ENCODE measurements at places on chromosomes 4 and X. TPM values are rescaled to one million over a fixed set of nuclear protein-coding genes. Genes with fewer than 3 reads are reported as not detected.

The TRAM1L1 gene
- 14.4 TPM for polyA plus RNA-seq

The F9 gene
- polyA plus RNA-seq = 0.29 TPM

The LGI2 gene
- 5.2 TPM for polyA plus RNA-seq

The C4orf50 gene
- 0.01 TPM for polyA plus RNA-seq

The FAM184B gene
- polyA plus RNA-seq = 0.22 TPM

DNA sequence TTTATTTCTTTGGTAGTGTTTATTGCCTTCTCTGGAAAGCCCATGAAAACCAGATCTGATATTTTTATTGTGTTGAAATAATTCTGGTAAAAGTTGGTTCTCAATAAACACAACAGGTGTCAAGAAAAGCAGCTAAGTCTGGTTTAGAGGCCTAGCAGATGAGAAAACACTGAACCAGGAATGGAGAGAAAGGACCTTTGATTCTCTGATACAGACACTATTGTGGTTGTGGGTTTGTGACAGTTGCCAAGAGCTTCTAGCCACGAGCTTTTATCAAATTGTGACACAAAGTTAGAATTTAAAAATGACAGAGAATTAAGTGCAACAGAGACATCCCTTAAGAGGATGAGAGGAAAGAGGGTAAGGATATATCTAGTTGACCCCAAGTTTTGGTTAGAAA lies 42.6 kb downstream of the DDIT4L start:
- no peak for DNase-seq

The NHS gene
- polyA plus RNA-seq = 5.0 TPM

The ARAP2 gene
- 2.8 TPM for polyA plus RNA-seq

The SMC1A gene
- polyA plus RNA-seq = 142 TPM

GRCh38 chr4:54525602-54526001 lies 132.2 kb upstream of the KIT start:
- DNase-seq = no peak

DNA sequence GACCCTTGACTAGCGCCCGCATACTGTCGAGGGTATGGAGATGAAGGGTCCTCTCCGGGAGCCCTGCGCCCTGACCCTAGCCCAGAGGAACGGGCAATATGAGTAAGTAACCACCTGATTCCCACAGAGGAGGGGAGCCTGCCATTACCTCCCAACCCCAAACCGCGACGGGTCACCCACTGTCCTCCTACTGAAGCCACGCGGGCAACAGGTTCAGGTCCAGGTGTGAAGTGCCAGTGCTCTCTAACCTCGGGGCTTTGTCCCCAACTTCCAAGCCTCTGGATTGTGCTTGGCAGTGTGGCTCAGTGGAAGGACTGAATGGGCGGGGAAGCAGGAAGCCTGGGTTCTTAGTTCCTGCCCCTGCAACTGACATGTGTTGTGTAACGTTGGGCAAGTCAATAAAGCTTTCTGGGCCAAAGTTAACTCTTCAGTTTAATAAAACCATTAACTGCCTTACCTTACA lies 694 bp downstream of the OCRL start:
- no peak for DNase-seq

All from right lung (tissue), 10 donors.